NCI-H2081 treated with DMSO at 0.1 percent for 48 hours (cell line): ENCODE measurements at places on chromosomes 1 and 21.
A peak's percentile ranks its signal among the peaks of the same experiment; 100 is the strongest.

DNA sequence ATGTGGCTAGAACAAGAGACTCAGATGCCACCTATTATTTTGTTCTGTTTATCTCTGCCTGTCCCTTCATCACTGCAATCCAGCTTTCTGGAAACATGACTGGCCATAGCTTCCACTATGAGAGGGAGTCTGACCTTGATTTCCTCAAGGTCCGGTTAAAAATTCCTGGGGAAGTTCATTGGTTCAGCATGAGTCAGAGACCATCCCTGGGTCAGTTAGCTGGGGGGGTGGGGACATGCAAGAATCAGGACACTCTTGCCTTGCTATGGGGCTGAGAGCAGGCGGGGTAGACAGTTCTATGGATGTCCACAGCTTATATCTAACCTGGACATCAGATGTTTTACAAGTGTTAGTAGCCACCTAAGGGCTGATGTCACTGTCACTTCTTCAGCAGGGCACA lies 81.1 kb downstream of the TENT5C start:
- DNase-seq, result no peak

GRCh38 chr1:45015683-45016082 lies 3.6 kb downstream of the UROD start:
- DNase-seq, result no peak

- no peak for DNase-seq
Observed at GRCh38 chr1:107056426-107057196, at the start of gene PRMT6. PRMT6 (plus strand) TSS chr1:107056674; CDS start chr1:107056716, 42 bp downstream.

DNA sequence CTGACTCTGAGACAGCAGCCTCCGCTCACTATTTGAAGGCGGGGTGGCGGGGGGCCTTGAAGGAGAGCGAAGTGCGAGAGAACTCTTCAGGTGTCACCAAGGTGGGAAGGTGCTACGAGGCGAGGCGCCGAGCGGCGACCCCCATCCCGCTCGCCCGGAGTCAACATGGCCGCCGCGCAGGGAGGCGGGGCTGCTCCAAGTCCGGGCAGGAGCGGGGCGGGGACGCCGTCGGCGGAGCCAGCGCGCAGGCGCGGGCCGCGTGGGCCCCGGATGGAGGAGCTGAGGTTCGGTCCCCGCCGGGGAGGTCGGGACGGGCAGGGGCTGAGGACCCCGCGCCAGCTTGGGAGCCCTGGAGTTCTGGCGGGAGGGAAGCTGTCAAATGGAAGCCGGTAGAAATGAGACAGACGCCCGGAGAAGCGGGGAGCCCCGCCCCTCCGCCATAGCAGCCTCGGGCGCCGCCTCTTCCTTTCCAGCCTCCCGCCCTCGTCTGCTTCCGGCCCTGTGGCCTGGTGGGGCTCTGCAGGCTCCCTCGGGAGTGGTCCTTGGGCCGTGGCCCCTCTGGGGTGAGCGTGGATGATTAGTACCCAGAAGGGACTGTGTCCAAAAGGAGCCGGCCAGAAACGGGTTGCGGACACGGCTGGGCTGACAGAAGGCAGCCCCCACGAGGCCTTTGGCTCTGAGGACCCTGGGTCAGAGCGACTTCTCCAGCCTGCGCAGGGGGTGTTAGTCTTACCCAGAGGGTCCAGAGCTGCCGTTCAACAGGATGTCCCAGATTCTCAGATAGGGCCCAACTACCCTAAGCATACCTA lies at the start of gene PIGV:
Gene PIGV (plus strand): TSS at position 245 of the 809 bp plus-strand sequence. CDS start 2,866 bp downstream, outside the sequence.
- DNase-seq, result peak; percentile 5

- peak; percentile 9 for DNase-seq
Observed at GRCh38 chr1:7070389-7071029, 285.3 kb downstream of the CAMTA1 start.

GRCh38 chr1:107246775-107247345 lies 106.0 kb downstream of the NTNG1 start:
- DNase-seq, result no peak

- DNase-seq, result no peak
Observed at GRCh38 chr1:7375329-7375728, 395.8 kb upstream of the VAMP3 start.

DNA sequence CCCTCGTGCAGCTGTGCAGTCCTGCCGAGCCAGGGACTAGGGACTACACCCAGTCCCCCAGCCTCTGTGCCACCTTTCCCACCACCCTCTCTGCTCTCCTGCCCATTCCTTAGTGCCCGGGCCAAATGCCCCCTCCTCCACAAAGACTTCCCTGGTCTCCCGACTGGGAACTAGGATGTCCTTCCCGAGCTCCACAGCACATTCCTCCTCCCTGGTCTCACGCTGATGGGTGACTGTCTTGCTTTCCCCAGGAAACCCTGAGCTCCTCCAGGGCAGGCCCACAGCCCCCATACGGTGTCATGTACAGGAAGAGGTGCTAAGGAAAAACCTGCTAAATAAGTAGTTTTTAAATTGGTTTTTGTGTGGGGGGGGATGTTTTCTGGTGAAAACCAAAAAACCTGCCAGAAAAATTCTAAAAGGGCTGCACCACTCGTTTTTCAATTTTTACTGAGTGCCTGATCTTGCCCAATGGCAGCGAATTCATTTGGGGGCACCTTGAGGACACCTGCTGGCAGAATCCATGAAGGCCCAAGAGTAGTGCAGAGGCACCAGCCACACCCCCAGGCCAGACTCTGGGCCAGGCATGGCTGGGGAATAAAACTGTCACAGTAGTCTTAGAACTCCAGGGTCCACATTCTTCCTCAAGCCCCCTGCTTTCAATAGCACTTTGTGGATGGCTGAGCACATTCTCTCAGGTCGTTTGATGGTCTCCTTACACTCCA lies 50.4 kb downstream of the GLIS1 start:
- no peak for DNase-seq

DNA sequence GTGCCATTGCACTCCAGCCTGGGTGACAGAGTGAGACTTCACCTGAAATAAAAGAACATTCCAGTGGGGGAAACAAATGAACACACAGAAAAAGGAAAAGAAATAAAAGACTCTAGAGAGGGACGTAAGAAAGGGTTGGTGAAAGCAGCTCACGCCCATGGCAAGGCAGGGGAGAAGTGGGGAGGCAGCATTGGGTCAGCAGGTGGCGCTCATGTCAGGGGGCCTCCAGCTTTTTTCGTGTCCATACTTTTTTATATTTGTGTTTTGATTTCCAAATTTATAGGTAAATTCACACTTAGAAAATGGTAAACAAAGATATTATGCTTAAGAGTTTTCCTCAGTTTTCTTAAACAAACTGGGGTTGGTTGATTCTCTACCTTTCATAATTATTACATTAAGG lies 45.5 kb downstream of the VPS13D start:
- DNase-seq, result no peak

DNA sequence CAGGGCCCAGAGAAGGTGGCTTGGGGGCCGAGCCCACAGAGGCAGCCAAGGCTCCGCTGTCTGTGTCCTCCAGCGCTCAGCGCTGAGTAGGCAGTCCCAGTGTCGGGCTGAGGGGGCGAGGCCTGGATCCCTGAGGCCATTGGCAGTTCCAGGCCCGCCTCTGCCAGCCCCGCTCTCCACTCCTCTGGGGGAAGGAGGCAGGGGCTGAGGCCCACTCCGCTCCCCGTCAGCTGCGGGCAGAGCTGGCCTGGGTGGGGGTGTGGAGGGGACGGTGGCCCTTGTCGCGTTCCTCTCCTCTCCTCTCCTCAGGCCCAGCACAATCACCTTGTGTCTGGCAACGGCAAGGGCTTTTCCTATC lies 132.8 kb downstream of the CASZ1 start:
- no peak for DNase-seq

DNA sequence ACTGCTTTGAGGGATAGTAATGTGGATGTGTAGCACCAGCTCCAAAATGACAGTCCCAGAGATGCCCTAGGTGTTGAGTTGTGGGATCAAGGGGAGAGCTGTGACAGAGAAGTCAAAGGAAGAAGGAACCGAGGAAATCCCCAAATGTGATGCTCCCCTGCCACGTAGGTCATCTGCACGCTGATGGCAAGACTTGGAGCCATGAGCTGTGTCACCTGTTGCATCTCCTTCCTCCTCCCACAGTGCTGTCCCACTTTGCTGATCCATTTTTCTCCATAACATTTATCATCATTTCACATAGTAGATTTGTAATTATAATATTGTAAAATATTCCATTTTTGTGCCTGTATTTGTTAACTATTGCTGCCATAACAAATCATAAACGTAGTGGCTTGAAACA lies 17.6 kb upstream of the RCAN1 start:
- no peak for DNase-seq

DNA sequence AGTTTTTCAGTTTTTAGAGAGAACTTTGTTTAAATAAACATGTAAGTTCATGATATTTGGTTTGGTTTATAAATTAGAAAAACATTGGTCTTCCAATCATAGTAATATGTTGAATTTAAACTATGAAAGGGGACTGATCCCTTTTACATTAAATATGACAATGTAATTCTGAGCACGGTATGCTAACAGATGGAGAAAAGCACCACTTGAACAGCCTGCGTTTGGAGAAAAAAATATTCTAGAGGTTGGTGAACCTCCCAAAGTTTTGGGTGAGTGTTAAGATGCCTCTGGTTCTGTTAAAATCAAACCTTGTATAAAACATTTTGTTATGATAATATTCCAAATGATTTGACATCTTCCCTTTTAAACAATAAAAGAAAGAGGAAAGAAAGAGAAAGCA lies 123.9 kb downstream of the SDCCAG8 start:
- no peak for DNase-seq

DNA sequence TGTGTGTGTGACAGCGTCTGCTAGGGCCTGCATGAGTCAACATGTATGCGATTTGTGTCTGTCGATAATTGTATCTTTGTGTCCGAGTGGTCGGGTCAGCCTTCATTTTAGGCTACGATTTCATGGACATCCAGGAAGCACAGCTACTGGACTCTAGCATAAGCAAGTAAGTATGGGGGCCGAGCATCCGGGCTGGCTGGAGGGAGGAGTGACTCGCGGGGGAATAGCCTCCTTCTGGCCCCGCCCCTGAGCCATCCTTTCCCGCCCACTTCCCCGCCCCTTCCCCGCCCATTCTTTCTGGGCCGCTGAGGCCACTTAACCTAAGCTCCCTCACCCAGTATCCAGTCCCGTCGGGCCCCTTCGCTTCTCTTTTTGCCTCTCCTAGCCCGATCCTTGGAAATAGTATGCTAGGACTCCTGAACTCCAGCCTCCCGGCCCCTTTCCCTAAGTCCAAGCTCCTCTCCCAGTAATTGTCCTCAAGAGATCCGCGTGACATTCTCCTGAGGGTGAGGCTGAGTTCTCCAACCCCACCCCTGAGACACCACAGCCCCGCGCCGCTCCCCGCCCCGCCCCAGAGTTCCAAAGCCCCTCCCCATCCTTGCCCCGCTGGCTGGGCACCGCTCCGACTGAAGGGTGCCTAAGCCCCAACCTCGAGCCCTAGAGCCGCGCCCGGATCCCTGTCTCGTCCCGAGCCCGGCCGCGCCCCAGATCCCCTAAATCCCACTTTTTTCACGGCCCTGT lies 1.2 kb downstream of the MAP3K6 start:
- no peak for DNase-seq

DNA sequence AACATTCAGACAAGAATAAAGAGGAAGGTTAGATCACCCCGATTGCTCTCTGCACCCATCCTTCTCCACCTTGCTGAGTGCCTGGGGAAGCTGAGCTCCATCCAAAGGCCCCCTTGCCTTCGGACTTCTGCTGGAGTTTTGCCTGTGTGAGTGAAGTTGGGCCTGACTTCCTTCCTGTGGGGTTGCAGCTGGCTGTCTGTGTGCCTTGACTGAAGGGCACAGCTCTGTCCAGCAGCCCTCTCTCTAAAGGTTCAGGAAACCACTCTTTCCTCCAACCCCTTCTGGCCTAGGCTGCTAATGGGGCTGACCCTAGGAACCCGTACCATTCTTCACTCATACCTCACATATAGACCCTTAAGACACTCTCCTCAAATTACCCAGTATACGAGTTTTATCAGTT lies 173.4 kb upstream of the HMCN1 start:
- DNase-seq, result no peak

- DNase-seq, result no peak
Observed at GRCh38 chr1:207115269-207115668, 11.2 kb downstream of the C4BPA start.

DNA sequence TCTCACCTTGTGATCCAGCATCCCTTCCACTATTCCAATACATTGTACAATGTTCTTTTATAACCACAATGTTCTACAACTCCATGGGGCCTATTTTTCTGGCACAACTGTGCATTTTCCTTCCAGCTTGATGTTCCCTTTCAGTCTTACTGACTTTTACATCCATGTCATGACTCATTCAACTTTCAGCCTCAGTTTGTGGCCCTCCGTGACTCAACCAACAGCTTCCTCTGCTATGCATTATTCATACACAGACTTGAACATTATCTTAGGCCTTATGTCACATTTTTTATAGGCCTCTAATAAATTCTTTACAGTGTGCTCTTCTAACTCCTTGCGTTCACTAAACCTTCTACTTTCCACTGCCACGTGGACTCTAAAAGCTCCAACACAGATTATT lies 119.4 kb upstream of the PRMT6 start:
- no peak for DNase-seq

- no peak for DNase-seq
Observed at GRCh38 chr21:20999659-21000058, 1.4 kb downstream of the NCAM2 start.

GRCh38 chr1:65092691-65093090 lies 55.3 kb upstream of the AK4 start:
- DNase-seq, result no peak

DNA sequence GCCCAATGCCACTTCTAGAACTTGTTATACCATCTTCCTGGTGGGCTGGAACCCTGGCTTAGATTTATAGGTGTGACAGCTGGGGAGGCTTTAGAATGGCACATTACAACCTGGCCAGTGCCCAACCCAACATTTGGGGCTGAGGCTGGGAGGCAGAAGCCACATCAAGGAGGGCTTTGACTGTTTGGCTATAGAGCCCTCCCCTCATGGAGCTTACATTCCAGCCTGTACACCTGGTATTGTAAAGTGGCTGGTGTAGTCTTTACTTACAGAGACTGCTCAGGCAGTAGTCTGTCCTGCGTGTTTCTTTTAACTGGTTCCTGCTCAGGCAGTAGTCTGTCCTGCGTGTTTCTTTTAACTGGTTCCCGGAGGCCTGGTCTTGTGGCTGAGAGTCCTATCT lies 10.0 kb upstream of the SLC2A1 start:
- DNase-seq, result no peak

- no peak for DNase-seq
Observed at GRCh38 chr1:67013573-67013972, 40.4 kb downstream of the SLC35D1 start.

DNA sequence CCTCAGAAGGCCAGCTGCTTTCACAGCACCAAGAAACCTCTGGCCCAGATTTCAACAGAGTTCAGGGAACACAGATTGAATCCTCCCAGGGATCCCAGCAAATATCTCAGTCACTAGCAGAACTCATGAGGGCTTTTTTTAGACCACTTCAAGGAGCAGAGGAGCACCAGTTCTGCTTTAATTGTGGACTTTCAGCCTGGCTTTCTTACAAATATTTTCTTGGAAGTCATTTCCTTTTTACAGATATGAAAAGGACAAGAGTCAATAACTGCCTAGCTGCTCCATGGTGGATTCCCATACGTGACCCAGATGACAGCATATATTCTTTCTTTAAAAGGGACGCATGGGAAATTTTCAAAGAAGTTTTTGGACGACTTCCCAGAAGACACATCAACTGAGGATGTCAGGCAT lies 6.4 kb upstream of the LRRC8B start:
- no peak for DNase-seq
